ENCODE measurements at places on chromosomes 2 and 18. TPM values are rescaled to one million over a fixed set of nuclear protein-coding genes. Genes with fewer than 3 reads are reported as not detected.

PPP1R1C gene
- not detected for total RNA-seq

GRCh38 chr2:172861656-172862476 lies 126.2 kb downstream of the RAPGEF4 start:
- no peak for DNase-seq

SS18 gene
- 64.4 TPM for total RNA-seq

GRCh38 chr2:127174136-127174535 lies 46.0 kb downstream of the CYP27C1 start:
- DNase-seq = no peak

EVA1A gene
- total RNA-seq = not detected

RAB6D gene
- total RNA-seq = not detected

SP5 gene
- total RNA-seq = not detected

KANSL1L gene
- 3.6 TPM for total RNA-seq

DNA sequence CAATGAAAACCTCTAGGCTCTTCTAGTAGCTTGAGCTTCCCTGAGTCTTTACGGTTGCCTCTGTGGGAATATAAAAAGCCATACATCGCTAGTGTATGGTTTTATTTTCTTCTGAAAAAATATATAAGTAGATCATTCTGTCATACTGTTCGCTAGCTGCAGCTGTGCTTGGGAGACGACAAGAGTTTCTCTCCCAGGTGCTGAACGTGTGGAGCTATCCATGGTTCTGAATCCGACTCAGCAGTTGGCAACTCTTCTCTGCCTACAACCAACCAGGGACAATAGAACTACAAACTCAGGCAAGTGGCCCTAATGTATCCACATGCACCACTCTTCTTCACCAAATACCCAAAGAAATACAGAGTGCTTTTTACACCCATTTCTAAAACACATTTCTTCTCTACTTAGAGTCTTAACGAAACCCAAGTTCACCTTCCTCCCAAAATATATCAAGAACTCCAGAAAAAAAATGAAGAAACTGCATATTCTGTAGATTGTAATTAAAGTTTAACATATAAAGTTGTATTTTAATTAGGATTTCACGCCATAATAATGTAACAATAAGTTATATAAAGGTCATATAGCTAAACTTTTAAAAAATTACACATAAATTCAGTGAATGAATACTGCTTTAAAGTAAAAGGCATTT lies 2.2 kb upstream of the KCNH7 start:
- no peak for DNase-seq

- no peak for DNase-seq
These were observed 245.7 kb downstream of the LOXHD1 start for GRCh38 chr18:46411191-46411828.

DNA sequence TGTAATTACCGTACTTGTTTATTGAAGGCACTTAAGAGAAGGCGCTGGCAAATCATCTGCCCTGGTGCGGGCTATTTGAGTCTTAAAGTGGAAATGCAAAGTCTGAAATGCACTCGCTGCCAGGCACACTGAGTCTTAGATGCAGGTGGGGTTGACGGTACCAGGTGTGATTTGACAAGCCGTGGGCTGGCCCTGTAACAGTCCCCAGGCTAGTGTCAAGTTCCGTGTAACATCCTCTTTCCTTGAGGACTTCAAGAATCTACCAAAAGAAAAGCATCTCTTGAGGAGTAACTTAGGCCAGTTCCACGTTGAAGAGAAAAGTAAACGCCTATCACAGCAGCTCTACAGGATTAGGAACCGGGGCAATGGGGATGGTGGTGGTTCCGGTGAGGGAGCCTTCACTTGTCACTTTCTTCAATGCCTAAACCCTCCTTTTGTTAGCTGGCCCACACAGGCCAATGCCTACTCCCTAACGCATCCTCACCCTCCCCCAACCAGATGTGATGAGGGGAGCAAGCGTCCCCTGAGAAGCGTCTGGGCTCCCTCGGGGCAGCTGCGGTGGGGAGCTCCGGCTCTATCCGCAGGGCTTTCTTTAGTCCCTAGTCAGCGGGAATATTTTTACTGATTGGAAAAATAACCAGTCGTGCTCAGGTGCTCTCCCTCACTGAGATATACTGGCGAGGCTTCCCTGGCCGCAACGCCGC lies 1.5 kb upstream of the UGP2 start:
- DNase-seq = no peak

DNA sequence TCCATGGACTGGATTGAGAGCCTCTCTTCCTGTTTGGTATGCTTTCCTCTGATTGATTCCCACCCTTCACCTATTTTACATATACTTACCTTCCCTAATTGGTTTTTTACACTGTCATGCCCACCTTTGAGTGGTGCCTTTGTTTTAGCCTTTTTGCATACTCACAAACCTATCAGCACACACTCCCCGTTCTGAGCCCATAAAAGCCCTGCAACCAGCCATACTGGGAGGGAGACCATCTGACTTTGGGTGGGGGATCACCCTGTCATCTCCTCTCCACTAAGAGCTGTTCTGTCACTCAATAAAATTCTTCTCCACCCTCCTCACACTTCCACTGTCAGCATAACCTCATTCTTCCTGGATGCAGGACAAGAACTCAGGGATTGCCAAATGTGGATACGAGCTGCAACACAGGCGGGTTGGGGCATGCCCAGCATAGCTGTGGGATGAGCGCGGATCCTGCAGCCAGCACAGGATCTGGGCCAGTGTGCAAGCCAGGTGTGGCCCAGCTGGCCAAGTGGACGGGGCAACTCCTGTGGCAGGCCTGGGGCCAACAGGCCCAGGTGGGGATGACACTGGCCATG lies 9.4 kb upstream of the MOB1A start:
- no peak for DNase-seq

GRCh38 chr2:109379507-109379906 lies 234.3 kb downstream of the SEPTIN10 start:
- no peak for DNase-seq

- no peak for DNase-seq
These were observed 544 bp downstream of the LRATD1 start for GRCh38 chr2:14633061-14633460.

SLC5A7 gene
- not detected for total RNA-seq

- DNase-seq = no peak
These were observed 21.7 kb downstream of the NCK2 start for GRCh38 chr2:105766300-105766866.

- no peak for DNase-seq
These were observed 65.3 kb downstream of the ALK start for GRCh38 chr2:29855924-29856639.

GRCh38 chr18:6004683-6005082 lies 109.4 kb upstream of the TMEM200C start:
- DNase-seq = peak; percentile 11

GRCh38 chr2:111121028-111121827 lies 514 bp downstream of the BCL2L11 start:
- peak; percentile 43 for DNase-seq

TEKT4 gene
- total RNA-seq = 0.27 TPM

GRCh38 chr2:46769809-46770208 lies 145.8 kb downstream of the MCFD2 start:
- no peak for DNase-seq

- DNase-seq = no peak
These were observed 130.6 kb downstream of the FMNL2 start for GRCh38 chr2:152465541-152465940.

- no peak for DNase-seq
These were observed 293.6 kb upstream of the CCDC68 start for GRCh38 chr18:55252901-55253300.

- DNase-seq = no peak
These were observed 132.9 kb downstream of the GAREM1 start for GRCh38 chr18:32337821-32338220.

GRCh38 chr2:172974762-172975161 lies 100.9 kb upstream of the MAP3K20 start:
- no peak for DNase-seq
